Uterine smooth muscle cell (primary cell): ENCODE measurements at places on chromosomes 7 and 10. TPM values are rescaled to one million over a fixed set of nuclear protein-coding genes. Genes with fewer than 3 reads are reported as not detected.

The SPDYE11 gene
- total RNA-seq, result not detected in 2 replicates

The MKX gene
- total RNA-seq, result 11.6 and 28.9 TPM in 2 replicates

The IL2RA gene
- not detected in 2 replicates for total RNA-seq

The CC2D2B gene
- not detected in 2 replicates for total RNA-seq

The IGF2BP3 gene
- 3.1 and 3.5 TPM in 2 replicates for total RNA-seq

The KCNH2 gene
- 4.4 and 5.2 TPM in 2 replicates for total RNA-seq

The HTR5A gene
- under 0.01 TPM in 1 of 2 replicates, not detected in the other for total RNA-seq

The AZGP1 gene
- 0.33 TPM in 1 of 2 replicates, not detected in the other for total RNA-seq

The C10orf67 gene
- total RNA-seq, result 0.11 and 0.12 TPM in 2 replicates

The PRSS37 gene
- not detected in 2 replicates for total RNA-seq

The TAC1 gene
- total RNA-seq, result 0.33 and 0.75 TPM in 2 replicates

The MPP7 gene
- total RNA-seq, result 0.33 and 1.6 TPM in 2 replicates

The BTBD16 gene
- not detected in 2 replicates for total RNA-seq

The IRF5 gene
- total RNA-seq, result 0.11 and 0.37 TPM in 2 replicates

The UCN3 gene
- not detected in 2 replicates for total RNA-seq

The HGF gene
- 101 and 486 TPM in 2 replicates for total RNA-seq

The WASHC2A gene
- 45.5 and 77.6 TPM in 2 replicates for total RNA-seq

The SVOPL gene
- not detected in 2 replicates for total RNA-seq

The CLCN1 gene
- total RNA-seq, result not detected in 2 replicates

The TMEM270 gene
- total RNA-seq, result not detected in 2 replicates

The PKD2L1 gene
- total RNA-seq, result under 0.01 TPM in 1 of 2 replicates, not detected in the other

The PNLIPRP3 gene
- total RNA-seq, result 0.11 and 0.12 TPM in 2 replicates

The CSTF2T gene
- total RNA-seq, result 15.5 and 19.4 TPM in 2 replicates

The HOXA4 gene
- total RNA-seq, result 0.22 and 0.37 TPM in 2 replicates

The LRIT1 gene
- total RNA-seq, result not detected in 2 replicates

The TMEM236 gene
- 0.11 and 0.12 TPM in 2 replicates for total RNA-seq

The CHRM2 gene
- 2.2 and 3.1 TPM in 2 replicates for total RNA-seq

The AKR1E2 gene
- total RNA-seq, result 6.5 and 24.9 TPM in 2 replicates

The TFR2 gene
- 0.33 and 0.37 TPM in 2 replicates for total RNA-seq

The TDRD1 gene
- total RNA-seq, result 0.44 and 0.62 TPM in 2 replicates

The NYAP1 gene
- total RNA-seq, result 1.2 and 2.5 TPM in 2 replicates

The LIPK gene
- total RNA-seq, result not detected in 2 replicates

The TRPV6 gene
- under 0.01 TPM in 1 of 2 replicates, not detected in the other for total RNA-seq

The SPDYE6 gene
- total RNA-seq, result 0.25 TPM in 1 of 2 replicates, not detected in the other
